ENCODE measurements at places on chromosomes 5 and 9.

- peak; percentile 40 for DNase-seq
These were observed 26.3 kb downstream of the PTGES start for GRCh38 chr9:129726322-129727160.

GRCh38 chr5:160537940-160538339 is 116.3 kb downstream of the PTTG1 start:
- no peak for DNase-seq

- DNase-seq, result no peak
These were observed 76.0 kb downstream of the ATPSCKMT start for GRCh38 chr5:10173716-10174115.

DNA sequence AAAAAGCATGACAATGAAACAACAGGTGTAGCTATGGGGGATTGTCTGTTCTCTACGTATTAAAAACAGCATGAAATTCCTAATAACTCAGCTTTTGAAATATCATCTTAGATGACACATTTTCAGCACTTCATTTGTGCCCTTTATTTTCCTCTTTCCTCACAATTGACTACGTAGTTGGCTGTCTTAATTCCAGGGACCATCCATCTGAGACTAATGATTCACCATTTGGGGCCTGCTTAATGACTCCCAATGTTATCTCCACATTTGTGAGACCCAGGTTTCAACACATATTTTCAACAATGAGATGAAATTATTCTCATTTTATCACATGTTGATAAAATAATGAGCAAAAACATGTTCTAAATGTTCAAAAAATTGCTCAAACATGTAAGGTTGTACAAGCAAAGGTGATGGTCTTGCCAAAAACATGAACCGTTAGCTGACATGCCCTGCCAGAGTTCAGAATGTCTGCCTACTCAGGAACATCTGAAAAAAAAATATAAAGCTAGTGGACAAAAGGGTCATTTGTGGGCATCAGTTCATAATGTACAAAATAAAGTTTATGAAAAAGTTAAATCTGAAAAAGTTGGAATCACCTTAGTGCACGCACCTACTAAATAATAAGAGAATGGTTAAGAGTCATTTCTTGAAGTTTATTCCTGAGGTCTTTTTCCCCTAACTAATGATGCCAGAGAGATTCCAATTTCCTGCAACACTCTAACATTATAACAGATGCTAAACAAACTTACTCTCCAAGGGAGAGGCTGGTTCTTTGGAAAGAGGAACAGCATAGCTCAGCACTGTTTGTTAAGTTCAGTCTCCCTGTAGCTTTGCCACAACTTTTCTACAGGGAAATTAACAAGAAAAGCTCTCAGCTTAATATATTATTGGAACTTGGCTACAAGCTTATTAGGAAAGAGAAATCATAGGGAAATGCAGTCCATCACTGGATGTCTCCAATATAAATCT is 275.5 kb downstream of the SPOCK1 start:
- DNase-seq, result no peak

GRCh38 chr5:102211165-102211564 is 84.9 kb downstream of the SLCO4C1 start:
- DNase-seq, result no peak

DNA sequence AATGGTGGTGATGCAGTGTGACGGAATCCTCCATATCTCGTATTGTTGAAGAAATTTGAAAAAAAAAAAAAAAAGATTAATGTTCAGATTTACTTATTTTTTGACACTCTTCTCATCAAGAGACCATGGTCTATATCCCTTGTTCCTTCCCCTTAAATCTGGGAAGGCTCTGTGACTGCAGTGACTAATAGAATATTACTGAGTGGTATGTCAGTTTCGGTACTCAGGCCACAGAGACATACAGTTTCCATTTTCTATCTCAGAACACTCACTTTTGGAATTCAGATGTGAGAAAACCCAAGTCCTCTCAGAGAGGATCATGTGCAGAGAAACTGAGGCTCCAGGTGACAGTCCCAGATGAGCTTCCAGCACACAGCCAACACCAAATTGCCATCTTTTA is 1193.5 kb downstream of the DTWD2 start:
- DNase-seq, result no peak

GRCh38 chr5:59496524-59497134 is 396.9 kb downstream of the PDE4D start:
- no peak for DNase-seq

DNA sequence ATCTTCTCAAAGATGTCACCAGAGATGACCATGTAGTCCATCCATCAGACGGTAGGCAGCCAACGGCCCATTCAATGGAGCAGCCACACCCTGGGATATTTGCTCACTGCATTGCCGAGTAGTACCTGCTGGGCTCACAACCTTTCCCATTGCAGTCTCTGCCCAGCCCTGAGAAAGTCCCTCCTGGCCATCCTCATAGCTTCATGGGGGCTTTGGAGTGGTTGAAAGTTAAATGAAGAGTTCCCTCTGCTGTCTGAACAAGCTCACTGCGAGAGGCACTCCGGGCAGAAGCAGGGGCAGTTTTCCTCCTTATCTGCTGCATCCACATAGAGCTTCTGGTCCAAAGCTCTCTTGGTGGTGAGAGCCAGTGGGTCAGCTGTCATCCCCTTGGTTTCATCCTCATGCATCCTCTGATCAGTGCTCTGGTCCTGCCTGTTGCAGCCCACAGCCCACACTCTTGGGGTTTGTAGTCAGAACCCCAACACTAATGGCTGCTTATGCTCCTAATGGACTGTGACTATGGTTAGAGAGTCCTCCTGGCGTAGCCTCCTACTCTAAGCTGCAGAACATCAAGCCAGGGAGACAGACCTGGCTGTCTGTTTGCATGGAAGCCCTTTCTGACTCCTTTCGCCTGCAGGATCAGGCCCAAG is 23.3 kb downstream of the TNFSF8 start:
- DNase-seq, result no peak

DNA sequence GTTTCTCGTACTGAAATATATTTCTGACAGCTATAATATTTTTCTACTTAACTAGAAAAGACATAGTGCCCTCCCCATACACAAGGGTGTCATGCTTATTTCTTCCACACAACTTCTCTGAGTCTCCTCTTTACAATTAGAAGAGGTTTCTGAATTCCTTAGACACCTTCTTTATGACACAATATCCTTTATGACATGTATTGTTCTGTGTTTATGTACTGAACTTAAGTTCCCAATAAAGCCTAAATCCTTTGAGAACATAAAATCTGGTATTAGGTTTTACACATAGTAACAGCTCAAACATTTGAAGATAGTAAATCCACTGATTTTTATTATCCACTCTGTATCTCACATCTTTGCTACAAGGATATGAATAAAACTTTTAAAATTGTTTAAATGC is 32.5 kb downstream of the GRAMD2B start:
- no peak for DNase-seq

DNA sequence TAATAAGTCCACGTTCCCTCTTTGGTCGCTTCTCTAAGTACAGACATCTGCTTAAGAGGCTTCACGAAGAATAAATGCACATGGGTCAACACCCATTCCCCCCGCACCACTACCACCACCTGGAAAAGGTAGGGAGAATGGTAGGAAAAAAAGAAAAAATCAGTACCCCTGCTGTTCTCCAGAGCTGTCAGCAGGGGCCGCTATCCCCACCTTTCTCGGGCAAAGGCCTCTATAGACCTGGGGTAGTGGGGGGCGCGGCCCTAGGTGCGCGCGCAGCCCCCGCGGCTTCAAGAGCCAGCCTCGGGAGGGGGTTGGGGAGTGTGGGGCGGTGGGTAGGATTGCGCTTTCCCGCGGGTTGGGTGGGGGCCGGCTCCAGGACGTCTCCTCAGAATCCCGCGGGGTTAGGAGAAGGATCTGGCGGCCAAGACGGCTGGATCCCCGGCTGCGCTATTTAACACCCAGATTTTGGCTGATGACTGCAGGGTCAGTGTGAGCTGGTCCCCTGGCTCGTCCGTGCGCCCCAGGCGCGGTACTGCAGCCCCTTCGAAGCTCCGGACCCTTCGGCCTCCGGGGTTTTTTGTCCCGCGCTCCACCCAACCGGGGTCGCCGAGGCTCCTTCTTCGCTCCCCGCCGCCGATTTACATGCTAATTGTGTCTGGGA is 1.6 kb upstream of the SEMA6A start:
- DNase-seq, result no peak

DNA sequence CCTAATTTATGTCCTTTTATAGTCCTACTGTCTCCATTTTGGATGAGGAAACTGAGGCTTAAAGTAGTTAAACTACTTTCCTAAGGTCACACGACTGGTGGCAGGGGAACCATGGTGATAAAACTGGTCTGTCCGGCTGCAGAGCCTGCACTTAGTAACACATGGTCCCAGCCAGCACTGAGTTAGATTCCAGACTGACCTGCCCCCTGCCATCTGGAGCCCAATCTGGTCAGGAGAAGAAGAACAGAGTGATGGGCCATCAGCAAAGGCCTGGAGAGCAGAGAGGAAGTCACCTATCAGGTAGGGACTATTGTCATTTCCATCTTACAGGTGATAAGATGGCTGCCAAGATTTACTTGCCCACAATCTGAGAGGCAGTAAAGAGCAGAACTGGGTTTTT is 86.6 kb upstream of the SLC25A48 start:
- no peak for DNase-seq

DNA sequence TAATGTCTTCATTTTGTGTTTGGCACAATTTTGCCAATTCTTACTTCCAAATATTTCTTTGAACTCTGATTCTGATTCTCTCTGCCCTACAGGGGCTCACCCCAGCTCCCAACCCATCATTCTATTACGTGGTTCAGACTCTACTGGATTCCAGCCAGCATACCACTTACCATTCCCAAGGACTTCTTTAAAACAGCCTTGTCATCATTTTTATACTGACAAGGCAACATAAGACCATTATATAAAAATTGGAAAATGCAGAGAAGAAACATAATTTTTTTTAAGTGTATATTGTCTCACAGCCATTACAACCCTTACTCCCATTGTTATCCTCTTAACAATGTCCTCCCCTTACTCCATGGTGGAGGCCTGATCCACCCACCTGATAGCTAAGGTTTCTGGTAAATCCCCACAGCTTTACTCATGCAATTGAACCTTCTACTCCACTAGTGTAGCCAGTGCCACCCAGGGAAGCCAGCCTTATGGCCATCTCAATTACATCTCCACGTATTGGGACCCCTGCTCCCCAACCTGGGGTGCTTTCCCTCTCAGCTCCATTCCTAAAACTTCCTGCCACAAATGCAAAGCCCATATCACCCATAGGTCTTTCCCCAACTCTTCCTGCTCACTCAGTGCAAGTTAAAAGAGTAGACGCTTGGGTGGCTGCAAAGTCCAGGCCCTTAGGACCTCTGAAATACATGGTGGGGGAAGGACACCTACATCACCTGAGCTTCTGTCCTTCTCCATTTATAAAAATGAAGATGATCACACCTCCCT is 19.1 kb downstream of the UGT3A2 start:
- DNase-seq, result no peak

DNA sequence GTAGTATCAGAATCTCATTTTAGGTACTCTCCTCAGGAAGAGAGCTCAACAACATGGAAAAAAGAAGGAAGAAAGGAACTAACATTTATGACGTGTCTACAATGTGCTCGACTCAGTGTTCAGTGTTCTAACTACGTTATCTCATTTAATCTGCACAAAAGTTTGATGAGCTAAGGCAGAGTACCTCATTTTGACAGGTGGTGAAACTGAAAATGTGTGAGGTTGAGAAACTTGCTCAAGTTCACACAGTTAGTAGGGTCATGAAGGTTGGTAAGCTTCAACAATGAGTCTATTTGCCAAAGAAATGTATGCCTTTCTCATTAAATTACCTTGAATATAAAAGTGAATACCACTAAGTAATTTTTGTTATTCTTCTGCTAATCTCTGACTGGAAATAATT is 165.1 kb downstream of the CAAP1 start:
- no peak for DNase-seq

- no peak for DNase-seq
These were observed 18.4 kb upstream of the LRRC14B start for GRCh38 chr5:172841-173251.

DNA sequence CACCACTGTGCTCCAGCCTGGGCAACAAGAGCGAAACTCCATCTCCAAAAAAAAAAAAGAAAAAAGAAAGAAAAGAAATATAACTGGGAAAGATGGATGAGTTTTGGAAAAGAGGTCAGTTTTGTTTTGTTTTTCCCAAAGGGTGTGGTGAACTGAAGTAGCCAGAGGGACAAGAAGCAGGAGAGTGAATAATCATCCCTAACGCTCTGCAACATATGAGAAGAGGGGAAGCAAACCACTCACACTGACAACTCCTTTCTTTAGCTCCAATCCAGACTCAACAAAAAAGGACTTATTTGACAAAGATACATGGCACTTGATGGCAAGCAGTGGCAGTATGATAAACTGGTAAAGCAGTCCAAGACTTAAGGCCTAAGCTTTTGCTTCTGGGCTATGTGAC is 176.1 kb upstream of the HMHB1 start:
- DNase-seq, result no peak

DNA sequence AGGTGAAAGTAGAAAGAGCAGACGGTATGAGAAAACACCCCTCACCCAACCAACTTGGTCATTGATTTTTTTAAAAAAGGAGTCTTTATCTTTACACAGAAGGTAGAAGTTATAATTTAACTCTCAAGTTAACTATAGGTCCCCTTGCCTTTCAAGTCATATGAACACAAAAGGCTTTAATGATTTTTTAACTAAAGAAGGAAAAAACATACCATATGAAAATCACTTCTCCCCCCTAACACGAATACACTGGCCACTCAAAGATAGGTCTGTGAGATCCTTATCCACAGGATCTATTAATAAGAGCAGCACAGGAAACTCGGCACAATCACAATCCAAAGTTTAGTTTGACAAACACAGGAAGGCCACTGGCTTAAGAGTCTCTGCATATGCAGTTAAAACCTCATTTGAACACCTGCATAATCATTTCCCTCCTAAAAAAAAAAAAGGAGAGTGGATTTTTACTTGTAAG is 138.0 kb downstream of the ENC1 start:
- no peak for DNase-seq

GRCh38 chr9:115289757-115290208 is 171.8 kb upstream of the TNC start:
- DNase-seq, result no peak

DNA sequence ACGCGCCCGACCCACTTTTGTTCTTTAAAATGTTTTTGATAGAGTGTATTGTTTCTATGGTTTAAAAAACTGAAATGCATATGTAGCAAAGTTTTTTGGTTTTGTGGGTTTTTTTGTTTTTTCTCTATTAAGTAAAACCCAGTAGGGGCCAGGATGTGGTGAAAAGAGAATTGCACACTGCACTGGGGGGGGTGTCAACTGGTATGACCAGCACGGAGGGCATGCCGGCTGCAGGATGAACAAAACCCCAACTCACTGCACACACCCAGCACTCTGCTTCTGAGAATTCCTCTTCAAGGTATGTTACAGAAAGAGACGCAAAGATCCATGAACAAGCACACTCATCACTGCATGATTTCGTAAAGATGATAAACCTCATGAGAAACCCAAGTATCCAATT is 75.0 kb downstream of the STK10 start:
- DNase-seq, result peak; percentile 59

DNA sequence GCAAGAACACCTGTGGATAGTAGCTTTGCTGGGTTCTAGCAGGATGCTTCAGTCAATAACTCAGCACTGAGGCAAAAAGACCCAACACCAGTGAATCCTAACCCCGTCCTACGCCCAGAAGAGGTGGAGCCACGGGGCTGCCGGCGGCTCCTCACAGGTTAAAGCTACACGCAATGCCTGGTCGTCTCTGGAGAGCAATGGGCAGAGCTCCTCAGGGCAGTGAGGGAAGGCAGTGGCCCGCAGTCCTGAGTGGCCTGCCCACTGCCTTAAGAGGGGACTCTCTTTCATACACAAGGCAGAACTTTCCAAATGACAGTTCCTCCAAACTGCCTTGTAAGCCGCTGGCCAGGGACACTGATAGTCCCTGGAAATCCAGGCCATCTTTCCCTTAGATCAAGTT is 244.2 kb upstream of the IRX2 start:
- DNase-seq, result no peak
